ENCODE measurements at places on chromosomes 7 and 10.

DNA sequence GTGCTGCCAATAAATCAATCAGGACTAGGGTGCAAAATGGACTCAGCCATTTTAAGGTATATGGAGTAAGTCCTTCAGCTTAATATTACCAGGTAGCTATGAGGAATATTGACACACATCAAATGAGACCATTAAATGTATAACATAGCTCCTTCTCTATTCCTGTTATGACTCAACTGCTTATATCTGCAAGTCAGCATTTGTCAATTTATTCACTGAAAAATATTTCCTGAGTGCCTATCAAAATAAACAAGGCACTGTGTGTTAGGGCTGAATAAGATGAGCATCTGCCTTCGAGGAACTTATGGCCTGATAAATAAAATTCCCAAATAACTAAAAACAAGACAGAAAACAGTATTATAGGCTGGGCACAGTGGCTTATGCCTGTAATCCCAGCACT, 113.8 kb downstream of the CDK6 start:
- DNase-seq = no peak

DNA sequence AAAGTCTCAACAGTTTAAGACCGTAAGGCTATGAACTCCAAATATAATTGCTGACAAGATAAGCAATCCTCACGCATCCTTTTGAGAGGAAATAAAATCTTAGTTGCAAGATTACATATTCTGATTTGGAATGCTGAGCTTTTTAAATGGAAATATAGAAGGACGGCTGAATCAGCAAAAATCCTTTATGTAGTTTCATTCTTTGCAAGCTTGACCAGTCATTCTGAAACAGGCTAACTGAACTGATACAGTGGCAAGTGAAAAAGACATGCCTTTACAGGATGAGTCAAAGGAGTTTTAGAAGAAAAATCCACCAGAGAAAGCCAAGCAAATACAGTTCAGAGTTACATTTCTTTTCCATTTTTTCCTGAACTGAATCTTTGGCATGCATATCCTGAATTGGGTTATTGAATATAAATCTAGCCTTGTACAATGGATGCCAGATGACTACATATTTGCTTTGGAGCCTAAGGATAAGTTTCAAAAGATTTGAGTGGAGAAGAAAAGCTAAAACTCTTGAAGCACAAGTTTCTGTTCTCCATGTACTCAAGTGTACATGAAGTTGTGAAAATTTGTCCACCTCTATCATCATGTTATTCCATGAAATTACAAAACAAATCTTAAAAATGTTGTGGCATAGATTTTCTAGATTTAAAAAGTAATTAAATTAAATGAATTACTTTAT, 4.4 kb downstream of the VIM start:
- DNase-seq = no peak

DNA sequence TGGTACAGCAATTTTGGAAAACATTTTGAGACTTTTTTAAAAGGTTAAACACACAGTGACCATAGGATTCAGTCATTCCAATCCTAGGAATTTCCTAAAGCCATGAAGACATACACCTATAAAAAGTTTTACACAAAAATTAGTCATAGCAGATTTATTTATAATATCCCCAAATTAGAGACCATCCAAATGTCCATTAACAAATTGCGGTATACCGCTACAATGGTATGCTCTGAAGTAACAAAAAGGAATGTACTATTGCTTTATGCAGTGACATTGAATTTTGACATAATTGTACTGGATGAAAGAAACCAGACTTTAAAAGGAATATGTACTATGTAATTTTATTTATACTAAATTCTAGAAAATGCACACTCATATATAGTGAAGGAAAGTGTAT, 362.8 kb downstream of the HGF start:
- no peak for DNase-seq

DNA sequence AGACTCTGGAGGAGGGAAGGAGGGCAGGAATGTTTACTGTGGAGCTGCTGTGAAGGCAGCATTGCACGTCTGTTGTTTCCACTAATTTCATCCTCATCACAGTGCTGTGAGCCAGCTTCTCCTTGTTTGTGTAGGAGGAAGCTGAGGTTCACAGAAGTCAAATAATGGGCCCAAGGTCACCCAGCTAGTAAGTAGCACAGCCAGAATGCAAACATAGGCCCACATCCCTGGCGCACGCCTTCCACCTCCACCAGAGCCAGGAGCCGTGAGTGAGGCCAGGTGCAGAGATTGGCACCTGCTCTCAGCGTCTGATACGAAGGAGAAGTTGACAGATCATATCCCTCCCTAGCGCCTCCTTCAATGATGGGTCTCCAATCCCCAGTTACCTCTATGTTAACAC, 93.6 kb downstream of the HTR5A start:
- peak; percentile 22 for DNase-seq

DNA sequence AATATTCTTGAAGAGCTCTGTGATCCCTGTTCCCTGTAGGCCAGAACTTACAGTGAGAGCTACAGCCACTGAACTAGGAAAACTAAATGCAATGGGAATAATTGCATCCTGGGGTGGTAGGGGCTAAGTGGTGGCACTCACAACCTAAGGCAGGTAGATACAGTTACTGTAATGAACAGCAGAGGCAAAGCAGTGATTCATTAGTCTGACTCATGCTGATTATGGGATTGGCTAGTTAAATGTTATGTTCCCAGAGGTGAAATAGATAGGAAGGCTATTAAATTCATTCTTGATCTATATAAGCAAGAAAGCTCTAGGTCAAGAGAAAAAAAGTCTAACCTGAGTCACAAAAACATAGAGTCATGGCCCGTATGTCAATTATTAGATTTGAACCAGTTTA, 173.1 kb upstream of the MALRD1 start:
- no peak for DNase-seq

DNA sequence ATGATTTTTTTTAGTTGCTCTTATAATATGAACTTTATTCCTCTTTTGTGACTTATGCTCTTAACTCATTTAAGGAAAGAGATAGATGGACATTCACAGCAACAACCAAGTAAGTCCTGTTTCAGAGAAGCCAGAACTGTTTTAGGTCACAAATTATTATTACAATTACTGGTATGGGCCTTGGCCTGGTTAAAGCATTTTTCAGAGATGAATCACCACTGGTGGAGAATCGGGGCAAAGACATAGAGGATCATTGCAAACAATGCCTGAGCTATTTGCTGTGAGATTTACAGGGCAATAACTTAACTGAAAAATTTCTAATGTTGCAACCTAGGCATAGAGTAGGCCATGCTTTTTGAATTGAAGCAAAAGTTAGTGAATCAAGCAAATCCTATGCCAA, 138.0 kb upstream of the YAE1 start:
- no peak for DNase-seq

DNA sequence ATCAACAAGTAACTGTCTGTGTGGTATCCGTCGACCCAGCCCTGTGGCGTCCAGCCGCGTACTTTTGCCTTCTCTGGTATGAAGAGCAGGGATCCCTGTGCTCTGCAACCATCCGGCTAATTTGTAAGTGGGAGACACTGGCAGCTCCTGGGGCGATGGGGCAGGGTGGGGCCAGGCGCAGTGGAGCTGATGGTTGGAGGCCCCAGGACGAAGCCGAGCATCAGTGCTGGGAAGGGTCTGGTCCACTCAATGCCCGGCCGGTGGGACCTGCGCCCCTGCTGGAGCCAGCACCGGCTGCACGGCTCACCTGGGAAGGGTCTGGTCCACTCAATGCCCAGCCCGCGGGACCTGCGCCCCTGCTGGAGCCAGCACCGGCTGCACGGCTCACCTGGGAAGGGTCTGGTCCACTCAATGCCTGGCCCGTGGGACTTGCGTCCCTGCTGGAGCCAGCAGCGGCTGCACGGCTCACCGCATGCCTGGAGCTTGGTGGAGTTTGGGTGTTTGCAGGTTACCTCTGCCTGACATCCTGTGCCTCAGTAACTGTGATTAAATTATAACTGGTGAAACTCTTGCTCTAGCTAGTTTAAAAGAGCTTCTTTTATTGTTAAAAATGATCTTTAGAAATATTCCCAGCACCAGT, 96.1 kb downstream of the NKX6-2 start:
- no peak for DNase-seq

DNA sequence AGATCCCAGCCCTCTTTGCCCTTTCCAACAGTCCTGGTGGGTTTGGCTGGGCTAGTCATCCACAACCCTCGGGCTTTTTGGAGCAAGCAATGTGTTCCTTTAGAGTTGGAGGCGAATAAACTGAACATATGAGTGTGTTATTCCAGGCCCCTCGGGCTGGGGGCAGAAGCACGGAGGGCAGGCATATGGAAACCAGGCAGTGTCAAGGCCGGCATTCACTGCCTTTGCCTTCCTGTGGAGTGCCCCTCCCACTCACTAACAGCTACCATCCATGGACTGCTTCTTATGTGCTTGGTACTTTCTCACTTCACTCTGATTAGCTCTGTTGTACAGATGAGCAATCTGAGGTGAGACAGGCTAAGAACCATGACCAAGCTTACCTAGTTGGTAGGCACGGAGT, 53.9 kb upstream of the EFCAB10 start:
- no peak for DNase-seq

- DNase-seq = no peak
Measured at GRCh38 chr10:127346604-127347003, 150.2 kb upstream of the INSYN2A start.

DNA sequence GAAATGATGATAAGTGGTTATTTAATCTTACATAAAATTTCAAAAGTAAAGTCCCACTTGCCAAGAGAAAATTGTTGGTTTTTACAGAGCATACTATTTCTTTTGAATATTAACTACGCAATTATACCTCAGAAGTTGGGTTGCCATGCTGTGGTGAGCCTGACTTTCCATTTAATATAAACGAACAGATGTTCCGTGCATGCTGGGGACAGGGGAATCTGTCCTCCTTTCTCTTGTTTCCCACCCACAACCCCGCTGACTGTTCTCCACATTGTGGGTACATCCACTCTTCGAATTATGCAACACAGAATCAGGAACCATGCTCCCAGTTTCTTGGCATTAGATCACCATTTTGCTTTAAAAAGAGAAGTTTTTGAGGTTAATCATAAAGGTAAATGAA, 29.2 kb upstream of the RTKN2 start:
- DNase-seq = no peak

DNA sequence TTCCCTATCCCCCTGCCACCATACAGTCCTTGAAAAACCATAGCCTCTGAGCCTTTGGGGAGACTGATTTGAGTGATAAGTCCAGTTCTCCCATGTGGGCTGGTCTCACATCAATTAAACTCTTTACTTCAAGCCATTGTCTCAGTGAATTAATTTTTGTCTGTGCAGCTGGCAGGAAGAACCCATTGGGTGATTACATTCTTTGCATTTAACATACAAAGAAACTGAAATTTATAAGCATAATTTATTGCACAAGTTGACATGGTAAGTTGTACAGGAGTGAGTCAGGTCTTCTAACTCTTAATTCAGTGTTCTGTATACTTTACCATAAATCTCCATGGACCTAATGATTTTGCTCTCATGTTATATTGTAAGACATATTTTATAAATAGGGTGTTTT, 1613.0 kb upstream of the LRRTM3 start:
- no peak for DNase-seq

GRCh38 chr10:105540381-105540780, 899.3 kb downstream of the SORCS3 start:
- DNase-seq = no peak

- no peak for DNase-seq
Measured at GRCh38 chr10:22374489-22375126, 29.3 kb downstream of the SPAG6 start.

GRCh38 chr10:67076144-67076543, 150.3 kb downstream of the LRRTM3 start:
- DNase-seq = no peak

GRCh38 chr10:35172574-35172973, 45.9 kb downstream of the CREM start:
- DNase-seq = no peak

GRCh38 chr7:157464111-157464970, 127.5 kb downstream of the DNAJB6 start:
- DNase-seq = peak; percentile 13

GRCh38 chr10:121522831-121523230, 75.4 kb downstream of the FGFR2 start:
- no peak for DNase-seq

DNA sequence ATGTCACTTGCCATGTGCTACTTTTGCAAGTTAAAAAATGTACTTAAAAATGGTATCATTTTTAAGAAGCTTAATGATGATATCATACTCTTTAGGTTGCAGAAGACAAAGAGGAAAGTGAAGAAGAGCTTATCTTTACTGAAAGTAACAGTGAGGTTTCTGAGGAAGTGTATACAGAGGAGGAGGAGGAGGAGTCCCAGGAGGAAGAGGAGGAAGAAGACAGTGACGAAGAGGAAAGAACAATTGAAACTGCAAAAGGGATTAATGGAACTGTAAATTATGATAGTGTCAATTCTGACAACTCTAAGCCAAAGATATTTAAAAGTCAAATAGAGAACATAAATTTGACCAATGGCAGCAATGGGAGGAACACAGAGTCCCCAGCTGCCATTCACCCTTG, 6.1 kb downstream of the LMOD2 start:
- no peak for DNase-seq

DNA sequence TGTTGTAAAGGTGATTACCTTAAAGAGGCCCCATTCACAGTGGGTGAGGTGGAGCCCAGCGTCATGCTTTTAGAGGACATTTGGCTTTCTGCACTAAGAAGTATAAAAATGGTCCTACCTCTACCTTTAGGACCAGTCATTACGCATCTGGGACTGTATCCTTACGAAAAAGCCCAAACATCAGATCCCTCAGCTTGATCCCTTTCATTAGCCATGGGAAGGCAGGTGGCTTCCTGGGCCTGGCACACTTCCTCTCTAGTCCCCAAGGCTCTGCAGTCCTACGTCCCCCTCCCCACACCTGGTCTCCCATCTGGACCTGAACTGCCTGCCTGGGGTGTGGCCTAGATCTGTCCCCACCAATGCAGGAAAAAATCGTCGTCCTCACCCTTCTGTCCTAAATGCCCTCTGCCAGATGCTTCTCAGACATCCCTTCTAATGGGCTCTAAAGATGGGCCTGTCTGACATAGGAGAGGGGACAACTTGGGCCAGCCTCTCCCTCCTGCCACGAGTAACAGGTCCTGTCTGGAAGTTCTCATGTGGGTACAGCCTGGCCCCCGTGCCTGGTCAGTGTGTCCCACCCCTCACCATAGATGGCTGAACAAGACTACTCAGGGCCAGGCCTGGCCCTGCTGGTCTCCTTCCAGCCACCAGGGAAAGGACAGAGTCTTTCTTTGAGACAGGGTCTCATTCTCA, 11.8 kb upstream of the SLC18A3 start:
- DNase-seq = no peak

GRCh38 chr10:111370101-111370500, 293.3 kb downstream of the ADRA2A start:
- no peak for DNase-seq

GRCh38 chr7:139651308-139651707, 126.5 kb downstream of the HIPK2 start:
- DNase-seq = no peak

GRCh38 chr10:35946556-35946955, 304.5 kb upstream of the FZD8 start:
- no peak for DNase-seq

GRCh38 chr10:43055217-43055616, 21.7 kb upstream of the RET start:
- DNase-seq = no peak

- DNase-seq = no peak
Measured at GRCh38 chr10:30963992-30964930, 67.4 kb downstream of the ZNF438 start.
